Ovary (tissue), 10 donors: ENCODE measurements at places on chromosomes 5 and 9. TPM values are rescaled to one million over a fixed set of nuclear protein-coding genes. Genes with fewer than 3 reads are reported as not detected.
A peak's percentile ranks its signal among the peaks of the same experiment; 100 is the strongest.

GRCh38 chr5:170691657-170692056 lies 91.9 kb upstream of the GABRP start:
- H3K27ac ChIP-seq = no peak overlapping the region
- H3K4me1 ChIP-seq = no peaks in the 10 kb centered on the region
- no peak overlapping the region for H3K4me3 ChIP-seq
- H3K36me3 ChIP-seq = no peaks in the 10 kb centered on the region

Gene PCDHGA7
- polyA plus RNA-seq = 1.3 TPM

DNA sequence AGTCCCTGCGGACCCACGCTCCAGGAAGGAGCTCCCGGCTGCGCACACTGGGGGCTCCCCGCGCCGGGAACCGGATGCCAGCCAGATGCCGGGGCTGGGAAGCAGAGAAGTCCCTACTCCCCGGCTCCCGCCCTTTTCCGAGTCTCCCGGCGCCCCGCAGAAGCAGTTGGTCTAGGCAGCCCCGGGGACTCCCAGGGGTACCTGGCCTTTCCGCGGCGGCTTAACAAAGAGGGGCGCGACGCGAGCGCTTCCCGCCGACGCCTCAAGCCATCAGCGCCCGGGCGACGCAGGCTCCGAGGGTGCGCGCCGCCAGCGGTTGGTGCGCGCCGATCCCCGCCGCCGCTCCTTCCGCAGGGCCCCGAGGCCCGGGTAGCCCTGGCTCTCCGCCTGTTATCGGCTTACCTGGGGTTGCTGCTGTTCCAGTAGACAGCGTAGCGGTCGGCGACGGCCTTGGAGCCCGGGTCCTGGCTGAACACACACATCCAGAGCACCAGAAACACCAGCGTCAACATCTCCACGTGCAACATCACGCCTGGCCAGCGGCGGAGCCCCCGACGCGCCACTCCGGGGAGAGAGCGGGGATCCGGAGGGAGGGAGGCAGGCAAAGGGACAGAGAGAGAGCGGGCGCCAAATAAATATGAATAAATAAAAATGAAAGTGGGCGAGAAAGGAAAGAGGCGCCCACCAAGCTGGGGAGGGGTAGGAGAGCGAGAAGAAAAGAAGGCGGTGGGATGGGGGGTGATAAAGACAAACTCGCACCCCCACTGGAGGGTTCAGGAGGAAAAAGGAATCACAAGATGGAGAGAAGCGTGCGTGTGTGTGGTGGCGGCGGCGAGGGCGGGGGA lies 428 bp downstream of the EFNA5 start:
- peak overlapping the region; percentile 46 for H3K4me3 ChIP-seq
- no peaks in the 10 kb centered on the region for H3K27me3 ChIP-seq
- H3K27ac ChIP-seq = no peak overlapping the region
- H3K36me3 ChIP-seq = no peaks in the 10 kb centered on the region
- H3K4me1 ChIP-seq = no peaks in the 10 kb centered on the region

- H3K4me3 ChIP-seq = no peak overlapping the region
- no peak for DNase-seq
These were observed 35.0 kb downstream of the TPPP start for GRCh38 chr5:658103-658502.

Gene SHISAL2B
- polyA plus RNA-seq = 1.5 TPM
